ENCODE measurements at places on chromosomes 1 and 21.

- no peak for DNase-seq
These were observed 62.8 kb upstream of the DPH5 start for GRCh38 chr1:101088431-101088830.

GRCh38 chr1:169043823-169044222 is 62.7 kb upstream of the ATP1B1 start:
- DNase-seq = no peak

GRCh38 chr1:81754424-81754823 is 46.3 kb upstream of the ADGRL2 start:
- no peak for DNase-seq

- no peak for DNase-seq
These were observed 3.7 kb downstream of the RGS18 start for GRCh38 chr1:192161976-192162375.

GRCh38 chr1:25579292-25580252 is 36.2 kb downstream of the LDLRAP1 start:
- no peak for DNase-seq

DNA sequence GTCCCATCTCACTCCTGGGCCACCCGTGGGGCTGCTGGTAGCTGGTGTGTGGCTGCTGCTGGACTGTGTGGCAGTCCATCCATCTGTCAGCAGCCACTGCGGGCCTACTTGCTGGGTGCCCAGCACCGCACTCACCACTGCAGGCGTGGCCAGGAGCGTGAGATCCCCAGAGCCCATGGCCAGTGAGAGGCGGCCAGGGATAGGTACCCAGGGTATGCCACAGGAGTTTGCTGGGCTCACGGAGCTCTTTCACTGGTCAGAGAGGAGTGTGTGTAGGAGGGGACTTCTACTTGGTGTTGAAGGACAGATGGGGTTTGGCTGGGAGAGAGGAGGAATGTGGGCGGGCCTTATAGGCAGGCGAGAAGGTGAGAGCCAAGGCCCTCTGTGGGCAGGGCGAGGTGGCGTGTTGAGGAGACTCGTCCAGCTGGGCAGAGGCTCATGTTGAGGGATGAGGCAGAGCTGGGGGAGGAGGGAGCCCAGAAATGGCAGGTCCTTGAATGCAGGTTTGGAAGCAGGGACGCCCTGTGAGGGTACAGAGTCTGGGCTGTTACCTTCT is 15.0 kb downstream of the QSOX1 start:
- no peak for DNase-seq

- DNase-seq = no peak
These were observed 2.8 kb upstream of the ZSCAN20 start for GRCh38 chr1:33469691-33470090.

DNA sequence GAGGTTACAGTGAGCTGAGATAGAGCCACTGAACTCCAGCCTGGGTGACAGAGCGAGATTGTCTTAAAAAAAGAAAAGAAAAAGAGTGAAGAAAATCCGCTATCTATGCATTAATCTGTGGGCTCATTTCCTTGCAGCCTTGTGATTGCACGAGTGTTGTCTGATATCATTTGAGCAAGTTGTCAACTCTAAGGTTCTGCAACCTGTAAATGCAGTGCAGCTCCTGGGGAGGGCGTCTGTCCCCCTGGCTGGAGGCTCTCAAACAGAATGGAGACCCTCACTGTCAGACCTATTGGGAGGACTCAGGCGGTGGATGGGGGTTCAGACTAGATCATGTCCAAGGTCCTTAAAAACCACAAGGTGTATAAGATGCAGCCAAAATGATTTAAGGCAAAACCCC is 6.2 kb downstream of the CORT start:
- DNase-seq = no peak

- DNase-seq = no peak
These were observed 1.5 kb downstream of the IL22RA1 start for GRCh38 chr1:24141311-24141997.

DNA sequence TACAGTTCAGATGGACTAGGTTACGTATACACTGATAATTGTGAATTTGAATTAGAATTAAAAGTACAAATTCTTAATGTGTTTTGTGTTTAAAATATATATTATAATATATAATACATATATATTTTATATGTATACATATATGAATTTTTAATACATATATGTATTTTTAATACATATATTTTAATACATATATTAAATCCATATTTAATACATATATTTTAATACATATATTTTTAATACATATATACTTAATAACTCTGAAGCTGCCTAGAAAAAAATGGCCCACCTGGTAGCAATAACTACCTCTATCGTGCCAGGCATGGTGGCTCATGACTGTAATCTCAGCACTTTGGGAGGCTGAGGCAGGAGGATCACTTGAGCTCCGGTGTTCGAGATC is 179.1 kb upstream of the SAMSN1 start:
- DNase-seq = no peak
